EH (cell line): ENCODE measurements at places on chromosomes 5 and 9.

- no peak for DNase-seq
Observed at GRCh38 chr5:81300921-81301270, 491 bp upstream of the ZCCHC9 start.

DNA sequence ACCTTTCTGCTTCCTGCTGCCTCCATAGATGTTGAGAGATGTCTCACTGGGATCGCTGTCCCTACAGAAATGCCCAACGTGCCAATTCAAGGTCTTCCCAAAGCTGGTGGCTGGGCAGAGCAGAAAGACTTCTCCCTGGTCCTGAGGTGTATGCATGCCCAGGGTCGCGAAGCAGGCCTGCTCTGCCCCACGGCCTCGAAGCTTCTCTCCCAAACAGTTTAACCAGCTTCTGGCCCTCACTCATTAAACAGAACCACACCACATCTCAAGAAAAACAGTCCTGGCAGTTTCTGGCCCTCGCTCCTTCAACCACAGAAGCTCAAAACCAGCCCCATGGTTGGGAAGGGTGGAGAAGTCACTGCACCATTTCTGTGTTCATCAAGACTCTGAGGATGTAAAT lies 14.7 kb upstream of the SMIM32 start:
- no peak for DNase-seq

DNA sequence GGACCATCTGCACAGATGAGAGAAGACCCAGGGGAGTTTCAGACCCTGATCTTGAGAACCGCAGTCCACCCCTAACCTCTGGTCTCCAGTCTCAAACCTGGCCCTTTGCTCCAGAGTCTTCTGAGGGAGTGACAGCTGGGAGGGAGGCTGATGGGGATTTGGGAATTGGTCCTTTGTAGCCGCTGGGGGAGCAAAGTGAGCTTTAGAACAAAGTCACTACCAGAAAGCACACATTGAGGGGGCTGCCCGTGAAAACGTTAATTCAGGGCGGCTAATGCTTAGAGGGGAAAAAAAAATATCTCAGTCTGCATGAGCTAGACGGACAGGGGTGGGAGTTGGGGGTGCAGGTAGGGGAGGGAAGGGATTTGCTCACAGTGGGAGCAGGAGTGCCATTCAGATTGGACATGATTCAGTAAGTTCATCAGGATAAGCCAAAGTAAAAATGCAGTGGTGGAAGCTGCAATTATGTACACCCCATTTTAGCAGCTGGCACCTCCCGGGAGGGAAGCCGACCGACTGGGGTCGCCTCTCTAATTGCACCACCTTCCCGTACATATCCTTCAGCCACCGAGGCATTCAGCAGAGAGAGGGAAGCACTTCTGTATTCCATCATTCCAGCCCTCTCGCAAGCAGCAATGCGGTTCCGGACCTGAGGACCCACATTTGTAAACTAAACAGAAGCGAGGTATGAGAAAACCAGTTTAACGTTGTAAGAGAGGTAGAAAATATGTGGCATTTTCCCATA lies 123.4 kb upstream of the RETREG1 start:
- no peak for DNase-seq

GRCh38 chr5:145826895-145827674 lies 8.1 kb downstream of the PRELID2 start:
- DNase-seq, result no peak

DNA sequence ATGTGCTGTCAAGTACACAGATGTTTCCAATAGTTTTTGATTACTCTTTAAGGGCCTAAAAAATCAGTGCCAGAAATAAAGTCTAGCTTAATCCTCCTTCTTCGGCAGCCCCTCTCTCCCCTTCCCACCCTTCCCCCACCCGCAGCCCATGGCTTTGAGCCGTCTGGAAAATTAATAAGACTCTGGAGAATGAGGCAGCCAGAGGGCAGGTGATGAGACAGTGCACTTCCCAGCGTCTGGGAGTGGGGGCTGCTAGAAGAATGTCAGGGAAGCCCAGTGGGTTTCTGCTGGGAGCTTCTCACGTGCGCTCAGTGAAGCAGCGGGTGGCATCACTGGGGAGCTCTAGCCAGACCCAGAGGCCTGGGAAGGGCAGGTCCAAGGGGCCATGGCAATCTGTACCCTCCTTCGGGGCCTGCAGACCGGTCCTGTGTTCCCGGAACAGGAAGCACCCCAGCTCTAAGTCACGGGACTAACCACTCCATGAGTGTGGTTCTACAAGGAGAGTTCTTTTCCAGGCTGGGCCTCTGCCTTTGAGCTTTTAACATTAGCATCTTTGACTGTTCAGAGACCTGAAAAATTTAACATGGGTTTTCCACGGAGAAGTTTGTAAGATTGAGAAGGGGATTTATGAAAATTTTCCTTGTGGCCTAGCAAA lies 164.8 kb upstream of the OTULINL start:
- peak; percentile 42 for DNase-seq

DNA sequence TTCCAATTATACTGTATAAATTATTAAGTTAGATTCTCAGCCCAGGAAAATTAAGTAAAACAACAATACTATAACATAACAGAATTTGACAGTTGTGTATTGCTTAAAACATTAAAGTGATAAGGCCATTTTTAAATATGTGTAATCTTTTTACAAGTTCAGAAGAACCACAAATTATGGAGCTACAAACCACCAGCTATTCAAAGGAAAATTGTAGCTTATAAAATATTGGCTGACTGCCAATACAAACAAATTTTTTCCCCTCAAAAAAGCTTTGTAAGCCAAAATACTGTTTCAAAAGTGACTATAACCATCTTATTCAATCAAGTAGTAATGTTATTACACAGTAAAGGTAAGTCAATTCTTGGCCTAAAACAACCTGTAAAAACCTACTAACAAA lies 21.9 kb downstream of the STRBP start:
- peak; percentile 5 for DNase-seq

GRCh38 chr9:85617141-85617670 lies 124.5 kb downstream of the AGTPBP1 start:
- DNase-seq, result no peak

- no peak for DNase-seq
Observed at GRCh38 chr5:113446358-113446927, 11.7 kb upstream of the TSSK1B start.

DNA sequence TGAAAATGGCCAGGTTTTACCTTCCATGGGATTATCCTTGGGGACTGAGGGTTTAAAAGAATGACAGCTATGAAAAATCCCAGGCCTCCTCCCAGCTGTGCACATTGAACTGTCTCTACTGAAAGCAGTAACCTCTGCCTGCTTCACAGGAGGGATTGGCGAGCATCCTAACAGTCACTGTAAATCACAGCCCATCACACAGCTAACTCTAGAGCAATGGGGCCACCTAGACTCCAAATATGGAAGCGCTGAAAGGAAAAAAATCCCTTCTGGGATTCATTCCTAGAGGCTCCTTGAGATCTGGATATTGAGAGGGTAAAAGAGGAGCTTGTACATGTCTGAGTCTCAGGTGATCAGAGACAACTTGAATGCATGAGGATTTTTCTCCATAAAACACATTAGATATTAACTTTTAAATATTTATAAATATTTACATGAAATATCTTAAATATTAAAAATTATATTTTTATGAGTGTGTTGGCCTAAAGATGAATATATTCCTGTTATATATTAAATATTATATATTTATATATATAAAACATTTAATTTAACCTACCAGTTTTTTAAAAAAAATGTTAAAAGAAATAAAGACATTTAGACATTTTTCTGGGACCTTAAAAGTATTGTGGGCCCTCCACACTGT lies 133.8 kb upstream of the SLC24A2 start:
- DNase-seq, result peak; percentile 43

DNA sequence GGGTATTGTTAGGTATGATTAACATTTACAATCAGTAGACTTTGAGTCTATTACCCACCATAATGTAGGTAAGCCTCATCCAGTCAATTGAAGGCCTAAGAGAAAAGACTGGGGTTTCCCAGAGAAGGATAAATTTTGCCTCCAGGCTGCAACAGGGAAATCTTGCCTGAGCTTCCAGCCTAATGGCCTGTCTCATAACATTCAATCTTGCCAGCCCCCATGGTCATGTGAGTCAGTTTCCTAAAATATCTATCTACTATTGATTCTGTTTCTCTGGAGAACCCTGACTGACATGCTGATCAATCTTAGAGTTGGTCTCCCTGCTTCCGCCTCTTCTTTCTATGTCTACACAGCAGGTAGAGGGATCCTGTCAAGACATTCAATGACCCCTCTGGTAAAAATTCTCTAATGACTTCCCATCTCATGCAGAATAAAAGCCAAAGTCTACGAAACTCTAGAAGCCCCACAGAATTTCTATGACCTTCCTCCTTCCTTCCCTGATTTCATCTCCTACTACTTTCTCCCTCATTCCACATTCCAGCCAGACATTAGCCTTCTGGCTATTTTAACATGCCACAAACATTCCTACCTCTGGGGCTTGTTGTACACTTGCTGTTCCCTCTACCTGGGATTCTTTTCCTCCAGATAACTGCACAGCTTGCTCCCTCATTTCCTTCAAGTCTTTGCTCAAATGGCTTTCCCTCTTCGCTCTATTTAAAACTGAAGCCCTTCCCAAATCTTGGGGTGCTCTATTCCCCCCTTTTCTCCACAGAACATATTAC lies 60.2 kb downstream of the FBXW11 start:
- peak; percentile 43 for DNase-seq

DNA sequence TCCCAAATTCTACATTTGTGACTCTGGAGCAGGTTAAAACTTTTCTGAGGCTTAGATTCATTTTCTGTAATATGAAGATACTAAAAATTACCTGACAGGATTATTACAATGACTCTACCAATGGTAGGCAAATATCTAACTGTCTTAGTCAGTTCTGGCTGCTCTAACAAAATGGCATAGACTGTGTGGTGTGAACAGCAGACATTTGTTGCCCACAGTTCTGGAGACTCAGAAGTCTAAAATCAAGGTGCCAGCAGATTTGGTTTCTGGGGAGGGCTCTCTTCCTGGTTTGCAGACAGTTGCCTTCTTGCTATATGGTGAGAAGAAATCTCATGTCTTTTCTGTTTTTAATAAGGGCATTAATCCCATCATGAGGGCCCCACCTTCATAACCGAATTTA lies 245.1 kb downstream of the MAST4 start:
- no peak for DNase-seq

DNA sequence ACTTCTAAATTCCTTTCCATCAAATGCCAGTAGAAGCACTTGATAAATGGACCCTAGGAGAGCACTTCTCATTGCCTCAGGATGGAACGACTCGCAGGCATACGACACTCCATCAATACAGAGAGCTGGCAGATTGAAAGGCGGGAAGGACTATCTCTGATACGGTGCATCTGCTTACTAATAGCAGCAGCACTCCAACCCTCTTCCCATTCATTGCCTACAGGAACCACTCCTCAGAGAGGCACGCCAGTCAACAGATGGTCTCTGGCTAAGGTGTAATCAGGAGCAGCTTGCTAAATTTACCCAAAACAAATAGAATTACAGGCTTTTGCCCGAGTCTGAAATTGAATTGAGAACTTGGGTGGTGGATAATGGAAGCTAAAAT lies 168.1 kb downstream of the EFNA5 start:
- DNase-seq, result no peak

DNA sequence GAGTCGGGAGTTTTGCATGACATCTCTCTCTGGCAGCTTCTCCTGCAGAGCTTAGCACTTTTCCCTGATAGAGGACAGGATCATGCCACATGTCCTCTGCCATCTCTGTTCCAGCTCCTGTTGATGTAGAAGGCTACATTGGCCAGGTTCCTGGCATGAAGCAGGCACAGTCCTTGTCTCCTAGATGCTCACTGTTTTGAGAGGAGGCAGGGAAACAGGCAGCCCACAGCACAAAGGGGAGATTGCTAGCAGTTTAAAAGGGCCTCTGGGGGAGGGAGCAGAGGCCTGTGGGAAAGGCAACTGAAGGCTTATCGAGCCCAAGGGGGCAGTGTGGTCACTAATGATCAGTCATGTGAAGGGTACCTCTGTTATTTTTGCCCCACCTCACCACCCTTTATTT lies 10.7 kb downstream of the ARHGAP26 start:
- no peak for DNase-seq

GRCh38 chr9:84478996-84479395 lies 138.4 kb upstream of the SLC28A3 start:
- DNase-seq, result no peak

- DNase-seq, result peak; percentile 44
Observed at GRCh38 chr9:125908136-125908535, 161.0 kb downstream of the PBX3 start.

DNA sequence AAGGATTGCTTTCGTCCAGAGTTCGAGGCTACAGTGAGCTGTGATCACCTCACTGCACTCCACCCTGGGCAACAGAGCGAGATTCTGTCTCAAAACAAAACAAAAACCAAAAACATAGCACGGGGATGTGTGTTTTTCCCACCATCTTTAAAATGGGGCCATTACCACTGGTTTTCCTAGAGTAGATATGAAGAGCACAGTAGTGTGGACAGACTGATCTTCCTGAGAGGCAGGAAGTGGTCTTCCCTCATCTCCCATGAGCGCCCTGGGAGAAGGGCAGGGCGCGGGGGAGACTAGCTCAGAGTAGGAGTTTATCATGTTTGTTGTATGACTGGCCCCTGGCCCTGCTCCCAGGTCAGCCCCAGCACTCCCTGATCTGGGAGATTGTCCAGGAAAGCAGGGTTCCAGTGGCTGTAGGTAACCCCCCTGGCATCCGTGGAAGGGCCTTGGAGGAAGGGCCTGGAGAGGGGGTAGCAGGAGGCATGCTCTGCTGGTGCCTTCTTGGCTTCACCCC lies 2.3 kb downstream of the SUSD3 start:
- DNase-seq, result peak; percentile 79

- DNase-seq, result no peak
Observed at GRCh38 chr5:127353327-127353726, 62.7 kb downstream of the MEGF10 start.

DNA sequence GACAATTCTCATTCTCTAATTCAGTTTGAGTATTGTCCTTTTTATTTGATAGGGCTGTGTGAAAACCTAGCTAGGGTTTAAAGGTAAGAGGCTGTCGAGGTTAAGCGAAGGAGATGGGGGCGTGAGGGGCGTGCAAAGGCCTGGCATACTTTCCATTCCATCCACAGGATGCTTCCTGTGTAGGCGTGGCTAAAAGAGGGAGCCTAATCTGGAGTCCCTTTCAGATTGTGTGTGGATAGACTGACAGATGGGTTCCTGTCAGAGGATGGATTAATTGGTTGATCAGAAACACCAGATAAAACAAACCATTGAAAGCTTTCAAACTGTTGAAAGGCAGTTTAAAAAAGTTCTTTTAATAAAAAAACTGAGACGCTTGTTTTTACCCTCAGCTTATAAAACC lies 1.1 kb upstream of the ELL2 start:
- peak; percentile 27 for DNase-seq

DNA sequence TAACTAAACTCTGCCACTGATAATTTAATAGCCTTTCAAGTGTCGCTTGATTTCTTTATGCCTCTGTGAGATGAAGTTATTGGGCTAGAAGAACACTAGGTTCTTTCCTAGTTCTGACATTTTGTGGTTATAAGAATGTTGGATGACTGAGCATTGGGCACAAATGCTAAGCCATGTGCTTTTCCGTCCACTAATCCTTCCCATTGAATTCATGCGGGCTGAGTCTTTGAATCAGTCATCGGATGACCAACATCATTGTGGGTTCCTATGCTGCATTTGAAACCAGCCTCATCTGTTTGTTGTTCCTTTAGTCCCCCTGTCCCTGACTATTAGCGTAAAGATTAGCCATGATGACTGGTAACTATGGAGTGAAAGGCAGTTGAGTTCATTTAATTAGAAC lies 58.5 kb downstream of the ALDH1A1 start:
- DNase-seq, result peak; percentile 89

- DNase-seq, result peak; percentile 49
Observed at GRCh38 chr9:128552744-128553440, 505 bp downstream of the SPTAN1 start.
